Lung (tissue), 17 donors: ENCODE measurements at places on chromosomes 6 and 20. TPM values are rescaled to one million over a fixed set of nuclear protein-coding genes. Genes with fewer than 3 reads are reported as not detected.

DNA sequence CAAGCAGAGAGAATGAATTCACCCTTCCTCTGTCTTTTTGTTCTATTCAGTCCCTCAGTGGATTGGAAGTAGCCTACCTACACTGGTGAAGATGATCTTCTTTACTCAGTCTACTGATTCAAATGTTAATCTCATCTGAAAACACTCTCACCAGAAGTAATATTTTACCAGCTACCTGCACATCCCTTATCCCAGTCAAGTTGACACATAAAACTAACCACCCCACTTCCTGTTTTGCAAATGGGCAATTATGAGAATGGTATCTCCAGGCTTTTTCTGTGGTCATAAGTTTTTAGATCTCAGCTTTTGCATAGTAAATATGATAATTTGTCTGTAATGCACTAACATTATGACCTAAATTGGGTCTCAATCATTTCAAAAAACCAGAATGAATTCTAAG is 228.8 kb upstream of the ECI2 start:
- DNase-seq = no peak

GRCh38 chr6:33623895-33624381 is 2.8 kb downstream of the ITPR3 start:
- peak; percentile 47 for DNase-seq

DNA sequence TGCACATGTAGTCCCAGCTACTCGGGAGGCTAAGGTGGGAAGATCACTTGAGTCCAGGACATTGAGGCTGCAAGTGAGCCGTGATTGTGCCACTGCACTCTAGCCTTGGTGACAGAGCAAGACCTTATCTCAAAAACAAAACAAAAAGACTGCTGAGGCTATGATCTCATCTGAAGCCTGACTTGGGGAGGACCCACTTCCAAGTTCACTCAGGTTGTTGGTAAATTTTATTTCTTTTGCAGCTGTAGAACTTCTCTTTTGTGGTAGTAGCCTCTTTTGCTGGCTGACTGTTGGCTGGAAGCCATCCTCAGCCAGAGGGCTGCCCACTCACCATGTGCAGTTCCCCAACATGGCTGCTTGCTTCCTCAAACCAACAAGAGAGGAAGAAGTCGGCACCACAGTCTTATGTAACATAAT is 36.8 kb upstream of the ME1 start:
- no peak for DNase-seq

CYP39A1 gene
- polyA plus RNA-seq = 2.2 TPM

RIPOR3 gene
- polyA plus RNA-seq = 9.9 TPM
